ENCODE measurements at places on chromosomes 1 and 21.
A peak's percentile ranks its signal among the peaks of the same experiment; 100 is the strongest.

DNA sequence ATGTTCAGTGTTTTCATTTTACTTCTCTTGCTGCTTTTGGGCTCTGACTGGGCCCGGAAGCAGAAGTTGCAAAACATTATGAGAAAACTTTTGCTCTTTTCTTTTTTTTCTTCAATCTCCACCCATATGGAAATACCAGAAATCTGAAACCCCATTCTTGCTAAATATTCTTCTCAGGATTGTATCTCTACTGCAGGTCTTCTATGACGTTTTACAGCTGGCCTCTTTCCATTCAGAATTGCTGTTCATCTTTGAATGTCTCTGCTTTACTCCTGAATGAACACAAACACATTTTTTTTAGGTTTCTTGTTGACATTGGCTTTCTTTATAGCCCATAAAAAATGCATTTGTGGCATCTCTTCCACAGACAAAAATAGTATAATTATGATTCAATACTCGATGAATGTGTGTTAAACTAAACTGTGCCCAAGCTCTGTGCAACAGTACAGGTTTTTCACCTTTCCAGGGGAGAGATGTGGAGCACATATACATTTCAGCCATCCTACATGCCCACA is 18.8 kb downstream of the PTPRC start:
- DNase-seq, result peak; percentile 99

- DNase-seq, result peak; percentile 96
These were observed at the start of gene GREM2 for GRCh38 chr1:240611619-240612480. TSS of gene GREM2 (minus strand) at chr1:240612155. CDS start at chr1:240493475, 118,680 bp downstream.

DNA sequence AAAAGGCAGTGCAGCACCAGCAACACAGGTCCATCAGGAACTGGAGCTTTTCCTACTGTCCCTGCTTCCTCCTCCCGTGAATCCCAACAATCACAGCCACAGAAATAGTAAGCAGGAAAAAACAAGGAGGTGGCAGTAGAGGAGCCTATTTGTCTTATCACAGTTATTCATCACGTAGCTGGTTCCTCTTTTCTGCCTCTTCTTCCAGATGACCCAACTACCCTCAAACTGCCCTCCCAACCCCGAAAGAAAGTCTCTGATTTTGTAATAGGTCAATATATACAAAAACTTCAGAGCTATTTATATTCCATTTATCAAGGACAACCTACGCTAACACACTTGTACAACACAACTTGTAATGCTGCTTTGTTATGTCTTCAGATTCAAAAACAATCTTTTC is 21.4 kb downstream of the GNB1 start:
- DNase-seq, result no peak

DNA sequence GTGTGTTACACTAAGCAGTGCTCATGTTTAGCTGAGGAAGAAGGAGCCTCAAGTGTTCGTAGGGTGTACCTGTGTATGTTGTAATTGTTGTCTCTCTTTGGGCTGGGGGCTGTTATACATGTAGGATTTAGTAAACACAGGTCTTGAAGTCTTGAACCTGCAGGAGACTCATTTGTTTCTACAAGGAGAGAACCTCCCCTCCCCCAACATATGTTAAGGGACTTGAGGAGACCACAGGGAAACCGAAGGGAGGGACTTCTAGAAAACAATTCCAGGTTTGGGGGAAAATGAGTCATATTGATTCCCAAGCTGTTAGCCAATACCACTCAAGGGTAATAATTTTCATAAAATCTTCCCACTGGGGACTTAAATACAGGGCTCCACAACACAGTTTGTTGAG is 25.0 kb upstream of the AGBL4 start:
- DNase-seq, result no peak

GRCh38 chr1:234774971-234775370 is 165.0 kb upstream of the IRF2BP2 start:
- no peak for DNase-seq

GRCh38 chr1:60126723-60127122 is 53.2 kb upstream of the C1orf87 start:
- DNase-seq, result no peak

DNA sequence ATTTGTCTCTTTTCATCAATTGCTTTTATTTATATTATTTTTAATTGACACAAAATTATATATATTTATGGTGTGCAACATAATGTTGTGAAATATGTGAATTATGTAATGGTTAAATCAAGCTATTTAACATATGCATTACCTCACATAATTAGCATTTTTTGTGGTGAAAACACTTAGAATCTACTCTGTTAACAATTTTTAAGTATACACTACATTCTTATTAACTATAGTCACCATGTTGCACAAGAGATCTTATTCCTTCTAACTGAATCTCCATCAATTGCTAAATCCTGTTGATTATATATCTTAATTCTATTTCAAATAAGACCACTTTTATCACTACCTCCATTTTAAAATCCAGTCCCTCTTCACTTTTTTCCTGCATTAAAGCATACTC is 42.5 kb downstream of the PLPPR5 start:
- no peak for DNase-seq

DNA sequence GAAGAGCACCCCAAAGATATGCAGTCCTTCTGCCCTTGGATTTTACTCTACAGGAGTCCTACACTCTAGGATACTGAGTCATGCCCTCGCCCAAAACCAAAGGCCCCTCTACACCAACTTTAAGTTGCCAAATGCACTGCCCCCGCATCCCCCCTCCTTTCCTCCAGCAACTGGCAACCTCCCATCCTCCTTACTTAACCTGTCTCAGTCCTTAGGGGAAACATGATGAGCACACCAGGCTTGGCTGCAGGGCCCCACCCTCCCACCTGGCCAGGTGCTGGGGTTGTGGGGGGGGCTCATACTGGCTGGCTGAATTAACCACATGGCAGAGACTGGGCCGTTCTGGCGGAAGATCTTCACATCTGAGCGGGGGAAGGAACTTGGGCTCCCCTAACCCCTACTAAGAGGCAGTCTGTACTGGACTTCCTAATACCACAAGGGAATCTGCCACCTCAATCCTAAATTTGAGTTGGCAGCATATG is 1.2 kb downstream of the HDGF start:
- no peak for DNase-seq

GRCh38 chr1:162922201-162922600 is 61.2 kb upstream of the CCDC190 start:
- no peak for DNase-seq

GRCh38 chr1:27513528-27513927 is 23.6 kb upstream of the WASF2 start:
- DNase-seq, result no peak

GRCh38 chr1:64042331-64043100 is 160.9 kb upstream of the UBE2U start:
- peak; percentile 68 for DNase-seq

DNA sequence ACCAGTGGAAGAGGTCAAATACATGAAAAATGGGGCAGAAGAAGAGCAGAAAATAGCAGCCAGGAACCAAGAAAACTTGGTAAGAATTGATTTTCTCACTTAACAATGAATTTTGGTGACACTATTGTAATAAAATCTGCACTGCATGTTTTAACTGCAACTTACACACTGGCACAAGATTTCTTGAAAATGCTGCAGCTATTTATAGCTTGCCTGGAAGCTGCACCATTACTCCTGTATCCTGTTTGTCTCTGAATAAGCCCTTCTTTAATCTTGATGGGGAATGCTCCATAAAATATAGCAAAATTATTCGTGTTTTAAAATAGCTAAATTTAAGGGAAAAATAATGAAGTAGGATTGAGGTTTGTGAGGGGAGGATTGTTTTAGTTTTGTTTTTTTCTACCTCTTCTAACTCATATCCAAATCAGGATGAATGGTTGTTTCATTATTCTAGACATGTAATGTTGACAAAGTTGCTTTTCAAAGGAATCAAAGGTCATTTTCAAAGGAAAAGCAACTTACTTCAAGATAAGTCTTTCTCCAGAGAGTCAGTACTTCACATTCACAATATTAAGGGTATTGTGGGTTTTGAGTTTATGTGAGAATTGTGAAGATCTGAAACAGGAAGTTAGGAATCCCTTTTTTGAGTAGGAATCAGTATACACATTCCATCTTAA is 120.9 kb downstream of the C1orf21 start:
- no peak for DNase-seq

- peak; percentile 3 for DNase-seq
These were observed 547 bp downstream of the PDPN start for GRCh38 chr1:13583966-13584791.

GRCh38 chr1:235702412-235702811 is 52.8 kb upstream of the GNG4 start:
- no peak for DNase-seq

DNA sequence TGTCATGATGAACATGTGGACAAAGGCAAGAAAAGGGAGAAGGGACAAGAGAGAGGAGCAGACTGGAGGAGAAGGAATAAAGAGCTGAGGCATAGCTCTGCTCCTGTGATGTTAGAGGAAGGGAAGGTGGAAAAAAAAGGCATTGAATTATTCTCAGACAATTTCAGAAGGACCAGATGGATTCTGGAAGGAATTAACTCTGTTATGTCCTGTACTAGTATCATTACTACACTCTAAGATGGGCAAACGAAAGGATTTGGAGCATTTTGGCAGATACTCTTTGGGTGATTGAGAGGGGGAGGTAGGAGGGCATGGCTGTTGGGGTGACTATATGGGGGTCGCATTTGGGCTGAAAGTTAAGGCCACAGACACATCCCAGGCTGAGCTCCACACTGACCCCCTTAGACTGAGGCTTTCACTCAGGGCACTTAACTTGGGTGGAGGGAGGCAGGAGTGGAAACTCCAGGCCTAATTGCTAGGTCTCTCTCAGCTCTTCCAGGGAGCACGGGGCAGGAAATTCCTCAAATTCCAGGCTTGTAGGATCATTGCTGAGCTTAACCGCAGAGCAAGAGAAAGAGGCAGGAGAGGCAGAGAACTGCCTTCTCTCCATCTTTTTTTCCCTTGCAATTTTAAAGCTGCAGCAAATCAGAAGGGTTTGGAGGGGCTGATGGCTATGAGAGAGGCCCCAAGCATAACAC is 25.9 kb downstream of the KIRREL1 start:
- peak; percentile 79 for DNase-seq

DNA sequence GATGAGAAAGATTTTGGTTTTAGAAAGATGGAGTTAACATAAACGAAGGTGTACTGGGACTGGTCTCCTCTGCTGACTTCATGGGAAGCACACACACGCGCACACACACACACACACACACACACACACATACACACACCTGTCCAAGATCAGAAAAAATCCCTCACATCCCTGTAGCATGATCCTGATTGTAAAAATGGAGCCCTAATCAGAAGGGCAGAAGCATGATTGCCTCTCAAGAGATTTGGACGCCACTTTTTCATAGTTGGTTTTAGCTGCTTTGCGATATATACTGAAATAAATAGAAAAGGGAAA is 56.5 kb upstream of the LGALS8 start:
- DNase-seq, result no peak

DNA sequence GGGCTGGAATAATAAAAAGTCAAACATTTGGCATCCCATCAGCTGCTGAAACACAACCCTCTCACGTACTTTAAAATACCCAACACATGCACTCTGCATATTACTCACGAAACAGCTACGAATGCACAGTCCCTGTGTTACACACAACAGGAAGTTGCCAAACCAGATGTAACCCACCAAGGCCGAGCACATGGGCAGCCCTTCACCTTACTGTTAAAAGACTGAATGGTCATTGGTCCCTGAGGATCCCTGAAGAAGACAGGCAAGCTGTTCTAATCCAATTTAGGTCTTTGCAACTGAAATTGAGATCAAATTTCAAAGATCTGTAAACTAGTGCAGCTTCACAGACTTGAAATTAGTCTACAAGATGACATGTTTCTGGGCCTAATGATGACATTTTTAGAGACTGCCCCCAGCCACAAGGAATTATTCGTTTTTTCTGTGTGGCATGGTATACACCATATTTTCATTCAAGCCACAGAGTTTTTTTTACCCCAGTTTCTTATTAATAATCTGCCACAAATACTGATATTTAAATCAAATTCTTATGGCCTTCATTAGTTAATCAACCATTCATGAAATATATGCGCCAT is 25.6 kb upstream of the IER5 start:
- peak; percentile 67 for DNase-seq

DNA sequence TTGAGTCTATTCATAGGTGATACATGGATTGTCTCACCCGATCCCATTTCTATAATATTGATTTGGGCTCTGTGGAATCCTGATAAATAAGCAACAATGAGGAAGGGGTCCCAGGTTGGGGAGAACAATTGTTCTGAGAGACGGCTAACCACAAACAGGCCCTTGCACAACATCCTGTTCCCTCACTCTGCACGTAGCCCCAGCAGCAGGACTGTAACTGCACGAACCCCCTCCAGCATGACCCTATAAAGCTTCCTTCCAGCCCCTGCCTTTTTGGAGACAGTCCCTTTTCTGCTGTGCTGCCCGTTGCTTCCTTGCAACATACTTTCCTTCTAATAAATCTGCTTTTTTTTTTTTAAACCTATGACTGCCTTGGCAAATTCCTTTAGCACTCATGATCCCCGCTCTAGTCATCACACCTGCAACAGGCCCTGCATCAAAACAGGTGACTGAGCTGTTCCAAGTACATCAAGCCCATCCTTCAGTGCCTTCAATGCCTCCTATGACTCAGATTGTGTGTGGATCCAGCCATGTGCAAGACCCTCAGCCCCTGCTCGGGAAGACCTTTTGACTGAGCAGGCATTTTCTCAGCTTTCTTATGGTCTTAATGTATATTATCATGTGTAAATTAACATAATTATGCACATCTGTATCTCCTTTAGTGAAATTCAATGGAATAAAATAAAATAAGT is 63.7 kb upstream of the B3GALNT2 start:
- DNase-seq, result no peak

- no peak for DNase-seq
These were observed 197.5 kb downstream of the BRINP2 start for GRCh38 chr1:177368255-177368654.

- DNase-seq, result no peak
These were observed 71.4 kb downstream of the CC2D1B start for GRCh38 chr1:52294580-52294979.

DNA sequence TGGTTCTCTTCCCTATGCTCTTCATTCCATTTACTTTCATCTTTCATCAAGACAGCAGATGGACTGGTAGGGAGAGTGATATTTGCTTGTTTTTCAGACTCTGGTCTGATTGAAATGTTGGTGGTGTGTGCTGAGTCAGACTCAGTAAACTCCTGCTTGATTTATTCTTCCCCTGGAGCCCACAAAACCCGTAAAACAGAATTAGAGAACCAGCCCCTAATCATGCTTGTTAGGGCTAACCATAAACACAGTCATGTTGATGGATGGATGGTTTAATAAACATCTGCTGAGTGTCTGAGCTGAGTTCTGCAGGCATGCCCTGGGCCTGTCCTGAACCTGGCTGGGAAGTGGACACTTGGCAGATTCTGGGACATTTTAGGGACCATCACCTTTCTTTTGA is 24.8 kb downstream of the NOS1AP start:
- DNase-seq, result no peak

- no peak for DNase-seq
These were observed 19.9 kb downstream of the HUNK start for GRCh38 chr21:31892686-31893085.

DNA sequence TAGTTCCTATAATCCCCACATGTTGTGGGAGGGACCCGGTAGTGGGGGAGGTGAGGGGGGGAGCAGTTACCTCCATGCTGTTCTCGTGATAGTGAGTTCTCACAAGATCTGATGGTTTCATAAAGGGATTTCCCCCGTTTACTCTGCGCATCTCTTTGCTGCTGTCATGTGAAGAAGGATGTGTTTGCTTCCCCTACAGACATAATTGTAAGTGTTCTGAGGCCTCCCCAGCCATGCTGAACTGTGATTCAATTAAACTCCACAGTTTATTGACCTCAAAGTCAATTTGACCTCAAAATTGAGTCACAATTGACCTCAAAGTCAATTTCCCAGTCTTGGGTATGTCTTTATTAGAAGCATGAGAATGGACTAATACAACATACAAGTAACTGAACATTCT is 19.7 kb downstream of the DPH5 start:
- DNase-seq, result no peak

Measured in AG09309 (cell line).